Natural killer cell (primary cell): ENCODE measurements at places on chromosomes 1 and 21.
A peak's percentile ranks its signal among the peaks of the same experiment; 100 is the strongest.

- no peaks in the 10 kb centered on the region for H3K4me1 ChIP-seq
- no peak overlapping the region for H3K4me3 ChIP-seq
- no peaks in the 10 kb centered on the region for H3K27me3 ChIP-seq
- no peaks in the 10 kb centered on the region for H3K36me3 ChIP-seq
- H3K27ac ChIP-seq, result no peak overlapping the region
Observed at GRCh38 chr1:8096105-8097011, 70.2 kb upstream of the ERRFI1 start.

- H3K27me3 ChIP-seq, result no peaks in the 10 kb centered on the region
- H3K36me3 ChIP-seq, result peaks cover 7% of the 10 kb centered on the region
- DNase-seq, result peak; percentile 87
- H3K4me1 ChIP-seq, result peaks cover 34% of the 10 kb centered on the region
- peak overlapping the region; percentile 87 for H3K27ac ChIP-seq
Observed at GRCh38 chr21:42527489-42528158, 14.0 kb downstream of the SLC37A1 start.

DNA sequence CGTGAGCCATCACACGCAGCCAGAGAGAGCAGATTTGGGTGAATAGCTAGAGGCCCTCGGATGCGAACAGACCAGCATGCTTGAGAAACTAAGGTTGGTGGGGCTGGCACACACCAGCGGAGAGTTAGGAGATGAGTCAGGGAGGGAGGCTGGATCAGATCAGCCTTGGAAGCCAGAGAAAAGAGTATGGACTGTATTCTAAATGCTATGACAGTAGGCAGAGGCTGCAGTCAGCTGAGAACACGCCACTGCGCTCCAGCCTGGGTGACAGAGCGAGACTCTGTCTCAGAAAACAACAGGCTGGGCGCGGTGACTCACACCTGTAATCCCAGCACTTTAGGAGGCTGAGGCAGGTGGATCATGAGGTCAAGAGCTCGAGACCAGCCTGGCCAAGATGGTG lies 4.0 kb upstream of the PLEKHM2 start:
- H3K27me3 ChIP-seq, result no peaks in the 10 kb centered on the region
- no peak overlapping the region for H3K27ac ChIP-seq
- H3K36me3 ChIP-seq, result no peaks in the 10 kb centered on the region
- H3K4me1 ChIP-seq, result peaks cover 15% of the 10 kb centered on the region

DNA sequence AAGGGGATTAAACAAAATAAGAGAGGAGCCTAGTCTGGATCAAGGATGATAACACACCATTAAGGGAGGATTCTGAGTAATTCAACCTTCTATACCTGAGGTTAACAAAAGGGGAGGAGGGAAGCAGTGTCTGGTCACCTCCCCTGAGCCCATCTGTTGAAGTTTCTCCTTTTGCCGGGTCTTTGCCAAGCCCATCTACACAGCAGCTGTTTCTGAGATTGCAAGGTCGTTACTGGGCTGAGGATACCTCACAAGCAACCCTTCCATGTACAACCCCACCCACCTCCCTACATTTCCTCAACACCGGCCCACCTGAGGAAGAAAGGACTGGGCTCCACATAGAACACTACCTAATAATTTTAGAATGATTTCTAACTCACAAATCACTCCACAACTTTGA lies 26.3 kb downstream of the LRRC52 start:
- no peaks in the 10 kb centered on the region for H3K27me3 ChIP-seq
- no peak for DNase-seq
- H3K36me3 ChIP-seq, result no peaks in the 10 kb centered on the region
- no peaks in the 10 kb centered on the region for H3K4me1 ChIP-seq
- H3K4me3 ChIP-seq, result no peak overlapping the region
